ENCODE measurements at places on chromosomes 5 and 9.

GRCh38 chr9:37438359-37438758 is 15.9 kb downstream of the GRHPR start:
- DNase-seq, result no peak

- DNase-seq, result no peak
Observed at GRCh38 chr5:31133488-31133887, 60.0 kb upstream of the CDH6 start.

GRCh38 chr9:36485647-36486328 is 85.7 kb upstream of the RNF38 start:
- no peak for DNase-seq

DNA sequence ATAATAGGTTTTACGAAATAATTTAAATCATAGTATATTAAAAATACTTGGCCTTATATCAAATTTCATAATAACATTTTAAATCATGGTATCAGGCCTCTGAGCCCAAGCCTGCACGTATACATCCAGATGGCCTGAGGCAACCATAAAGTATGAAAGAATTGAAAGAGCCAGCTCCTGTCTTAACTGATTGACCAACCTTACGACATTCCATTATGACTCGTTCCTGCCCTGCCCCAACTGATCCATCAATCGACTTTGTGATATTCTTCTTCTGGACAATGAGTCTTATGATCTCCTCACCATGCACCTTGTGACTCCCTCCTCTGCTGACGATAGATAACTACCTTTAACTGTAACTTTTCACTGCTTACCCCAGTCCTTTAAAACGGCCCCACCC is 545.0 kb downstream of the MTRR start:
- no peak for DNase-seq

DNA sequence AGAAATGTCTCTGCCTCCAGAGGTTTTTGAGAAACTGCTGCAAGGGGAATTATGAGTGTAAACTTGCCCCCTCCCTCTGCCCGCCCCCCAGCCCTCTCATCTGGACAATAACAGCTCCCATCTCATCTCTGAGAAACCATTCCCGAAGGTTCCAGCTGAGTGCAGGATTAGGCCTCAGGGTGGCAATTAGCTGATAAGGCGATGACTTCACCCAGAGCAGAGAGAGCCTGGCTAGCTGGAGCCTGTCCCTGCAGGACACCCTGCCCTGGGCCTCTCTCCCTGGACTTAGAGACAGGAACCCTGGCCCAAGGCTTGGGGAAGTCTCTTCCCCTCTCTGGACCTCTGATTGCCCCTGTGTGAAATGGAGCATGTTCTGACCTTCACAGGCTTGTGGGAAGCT is 45.7 kb upstream of the HAND1 start:
- DNase-seq, result no peak

- DNase-seq, result no peak
Observed at GRCh38 chr5:176774216-176775171, 35.9 kb upstream of the UNC5A start.

- no peak for DNase-seq
Observed at GRCh38 chr5:135739383-135739981, 95.0 kb upstream of the SLC25A48 start.

DNA sequence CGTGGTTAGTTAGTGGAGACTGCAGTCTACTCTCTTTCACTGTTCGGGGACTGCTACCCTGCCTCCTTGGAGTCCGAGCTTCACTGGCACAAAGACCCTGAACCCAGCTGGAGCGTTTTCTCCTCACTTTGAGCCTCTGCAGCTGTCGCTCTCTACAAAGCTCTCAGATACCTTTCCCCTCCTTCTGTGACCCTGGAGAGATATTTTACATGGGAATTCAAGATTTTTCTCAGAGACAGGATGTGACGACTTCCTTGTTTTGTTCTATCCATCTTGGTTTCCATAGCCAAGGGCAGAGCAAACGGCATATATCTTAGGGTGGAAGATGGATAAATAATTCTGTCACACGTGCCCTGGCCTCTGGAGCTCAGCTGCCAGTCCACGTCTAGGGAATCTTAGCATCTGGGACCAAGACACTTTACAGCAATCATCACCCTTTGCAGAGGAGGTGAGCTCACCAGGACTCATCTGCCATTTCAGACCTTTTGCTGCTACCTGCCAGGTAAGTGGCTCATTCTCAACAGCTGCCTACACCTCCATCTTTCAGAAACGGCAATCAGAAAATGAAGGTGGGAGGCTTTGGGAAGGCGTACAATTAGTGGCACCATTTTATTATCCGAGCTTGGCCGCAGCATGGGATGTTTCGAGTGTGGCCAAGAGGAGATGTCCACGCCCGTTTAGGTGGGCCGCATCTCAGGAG is at the start of gene BTNL9:
TSS of gene BTNL9 (plus strand) at position 336 of the 700 bp plus-strand sequence. CDS start 5,224 bp downstream, outside the sequence.
- DNase-seq, result no peak

GRCh38 chr5:125200866-125201373 is 454.5 kb upstream of the ZNF608 start:
- no peak for DNase-seq

GRCh38 chr5:10705747-10706146 is 55.3 kb downstream of the DAP start:
- no peak for DNase-seq

GRCh38 chr9:16461137-16461840 is 409.2 kb downstream of the BNC2 start:
- DNase-seq, result no peak
